Kidney epithelial cell (primary cell): ENCODE measurements at places on chromosomes 1 and 21. TPM values are rescaled to one million over a fixed set of nuclear protein-coding genes. Genes with fewer than 3 reads are reported as not detected.

AIM2 gene
- total RNA-seq, result not detected in 2 replicates

CFAP74 gene
- total RNA-seq, result not detected in 2 replicates

PPP2R5A gene
- total RNA-seq, result 23.6 and 24.0 TPM in 2 replicates

PLA2G5 gene
- total RNA-seq, result not detected in 2 replicates

TBX19 gene
- total RNA-seq, result 2.9 and 4.7 TPM in 2 replicates

ALG14 gene
- total RNA-seq, result 0.92 and 1.0 TPM in 2 replicates

HTR6 gene
- not detected in 2 replicates for total RNA-seq

DNA sequence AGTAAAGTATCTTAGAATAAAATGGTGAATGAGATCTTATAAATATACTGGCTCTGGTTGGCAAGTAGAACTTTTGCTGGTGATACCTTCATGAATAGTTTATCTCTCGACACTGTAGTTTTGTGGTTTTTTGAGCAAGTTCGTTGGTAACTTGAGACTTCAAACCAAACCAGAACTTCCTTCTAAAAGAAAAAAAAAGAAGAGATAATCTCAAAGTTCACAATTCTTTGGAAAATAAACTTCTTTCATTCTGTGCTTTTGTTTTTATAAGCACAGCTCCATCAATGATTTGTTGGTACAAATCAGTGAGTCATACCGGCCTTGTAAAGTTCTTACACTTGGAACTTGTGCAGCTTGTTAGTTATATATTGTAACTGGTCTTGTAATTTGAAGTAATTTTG lies 2.3 kb downstream of the HIPK1 start:
- DNase-seq, result no peak

DNA sequence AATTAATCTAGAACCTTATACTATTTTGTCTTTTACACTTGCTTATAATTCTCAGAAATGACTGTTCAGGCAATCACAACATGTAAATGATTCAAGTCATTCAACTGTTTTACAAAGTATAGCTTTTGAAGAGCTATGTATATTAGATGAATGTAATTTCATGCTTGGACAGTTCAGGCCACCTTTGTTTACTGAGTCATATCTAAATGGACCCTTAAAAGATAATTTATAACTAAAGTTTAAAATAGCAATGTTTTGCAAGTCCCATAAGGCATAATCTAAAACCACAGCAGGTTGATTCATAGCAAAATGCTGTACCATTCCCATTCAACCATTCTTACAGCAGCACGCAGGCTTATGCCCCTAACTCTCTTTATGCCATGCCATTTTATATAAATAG lies 64.8 kb downstream of the PIK3R3 start:
- no peak for DNase-seq

DNA sequence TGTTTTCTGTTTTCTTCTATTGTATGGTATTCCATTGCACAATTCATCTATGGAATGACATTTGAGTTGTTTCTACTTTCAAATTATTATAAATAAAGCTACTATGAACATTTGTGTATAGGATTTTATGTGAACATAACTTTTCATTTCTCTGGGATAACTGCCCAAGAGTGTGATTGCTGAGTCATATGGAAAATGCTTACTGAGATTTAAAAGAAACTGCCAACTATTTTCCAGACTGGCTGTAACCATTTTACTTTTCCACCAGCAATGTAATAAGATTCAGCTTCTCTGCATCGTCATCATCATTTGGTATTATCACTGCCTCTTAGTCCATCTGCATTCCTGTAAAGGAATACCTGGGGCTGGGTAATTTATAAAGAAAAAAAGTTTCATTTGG lies 779.6 kb upstream of the PRMT6 start:
- no peak for DNase-seq

GRCh38 chr1:42322577-42322976 lies 12.5 kb downstream of the FOXJ3 start:
- DNase-seq, result no peak

- DNase-seq, result peak; percentile 74
Measured at GRCh38 chr1:244302876-244303609, 148.7 kb downstream of the ADSS2 start.

DNA sequence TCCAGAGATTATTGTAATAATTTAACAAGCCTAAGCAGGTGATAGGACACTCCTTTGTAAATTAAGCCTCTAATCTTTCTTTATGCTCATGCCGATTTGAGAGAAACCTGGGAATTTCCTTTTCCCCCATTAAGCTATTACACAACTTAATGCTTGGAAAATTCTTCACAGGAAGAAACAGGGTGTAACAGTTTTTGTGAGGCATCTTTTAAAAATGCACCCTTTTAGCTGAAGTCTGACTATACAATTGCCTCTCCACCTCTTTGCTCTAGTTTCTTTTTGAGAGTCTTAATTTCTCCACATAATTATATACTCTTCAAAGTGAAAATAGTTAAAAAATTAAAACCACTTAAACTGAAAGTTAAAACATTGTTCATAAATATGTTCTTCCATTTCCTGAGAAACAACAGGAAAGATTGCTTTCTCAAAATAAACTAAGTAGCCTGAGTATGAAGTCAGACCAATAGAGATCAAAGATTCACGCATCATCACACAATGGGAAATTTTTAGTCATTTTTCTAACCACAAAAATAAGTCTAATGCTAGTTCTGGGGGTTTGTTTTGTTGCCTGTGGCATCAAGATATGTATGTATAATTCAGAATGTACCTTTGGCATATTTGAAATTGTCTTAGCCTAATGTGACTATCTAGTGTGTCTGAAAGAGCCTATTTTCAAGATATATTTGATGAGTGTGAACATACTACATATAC lies 34.7 kb downstream of the LRRC8D start:
- DNase-seq, result no peak

DNA sequence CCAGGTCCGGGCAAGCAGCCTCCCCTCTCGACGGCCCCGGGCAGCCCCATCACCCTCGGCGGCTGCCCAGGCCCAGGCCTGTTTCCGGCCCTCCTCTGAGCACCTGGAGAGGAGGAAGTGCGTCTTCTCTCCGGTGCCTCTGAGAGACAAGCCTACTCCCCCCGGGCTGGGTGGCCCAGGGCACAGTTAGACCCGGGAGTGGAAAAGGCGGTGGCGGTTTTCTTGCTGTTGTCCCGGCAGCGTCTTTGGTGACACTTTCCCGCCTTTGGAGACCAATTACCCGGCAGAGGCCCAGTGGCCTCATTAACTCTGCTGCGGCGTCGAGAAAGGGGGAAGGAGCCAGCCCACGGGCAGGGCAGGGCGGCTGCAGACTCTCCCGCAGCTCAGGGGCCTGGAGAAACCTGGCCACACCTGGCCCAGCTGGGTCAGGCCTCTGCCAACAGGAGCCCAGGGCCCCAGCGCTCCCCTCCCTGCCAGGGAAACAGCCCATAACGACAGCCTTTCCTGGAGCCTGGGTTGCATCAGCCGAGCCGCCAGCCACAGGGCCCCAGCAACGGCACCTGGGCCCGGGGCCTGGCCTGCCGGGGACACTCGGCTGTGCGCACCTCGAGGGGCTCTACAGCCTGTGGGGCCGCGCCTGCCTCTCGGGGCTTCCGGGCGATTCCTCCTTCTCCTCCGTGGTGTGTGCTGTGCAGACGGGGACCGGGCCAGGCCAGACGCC lies 28.4 kb upstream of the C1orf159 start:
- no peak for DNase-seq

GRCh38 chr1:12477936-12478611 lies 139.9 kb downstream of the DHRS3 start:
- peak; percentile 95 for DNase-seq

GRCh38 chr1:41277371-41277975 lies 35.4 kb upstream of the SCMH1 start:
- peak; percentile 16 for DNase-seq

DNA sequence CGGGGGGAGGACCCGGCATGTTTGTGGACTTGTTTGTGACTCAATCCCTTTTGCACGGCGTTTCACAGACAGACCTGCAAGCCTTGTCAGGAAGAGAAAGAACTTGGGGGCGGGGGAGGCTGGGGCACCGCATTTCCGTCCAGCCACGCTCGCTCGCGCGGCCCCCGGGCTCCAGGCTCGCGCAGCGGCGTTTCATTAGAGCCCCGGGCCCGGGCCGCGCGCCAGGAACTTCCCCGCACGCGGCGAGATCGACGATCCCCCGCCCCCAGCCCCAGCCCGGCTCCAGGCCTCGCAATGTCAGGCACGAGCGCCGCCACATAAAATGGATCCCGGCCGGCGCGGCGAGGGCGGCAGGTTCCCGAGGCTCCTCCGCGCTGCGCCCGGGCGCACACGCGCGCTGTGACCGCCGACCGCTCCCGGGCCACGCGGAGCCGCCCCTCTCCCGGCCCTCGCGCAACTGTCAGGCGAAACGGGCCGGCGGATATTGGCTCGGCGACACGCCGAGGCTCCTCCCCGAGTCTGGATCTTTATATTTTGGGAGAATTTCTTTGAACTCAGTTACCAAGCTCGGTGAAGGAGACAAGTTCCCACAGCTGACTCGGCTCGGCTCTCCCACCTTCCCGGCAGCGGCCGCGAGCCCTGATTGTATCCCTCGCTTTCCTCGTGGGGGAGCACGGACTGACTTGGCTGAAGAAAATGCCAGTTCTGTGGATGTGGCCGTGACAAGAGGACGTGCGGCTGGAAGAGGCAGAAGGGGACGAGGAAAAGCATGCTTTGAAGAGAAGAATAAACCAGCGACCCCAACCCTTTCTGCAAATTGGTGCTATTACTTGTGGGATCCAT lies at the start of gene KIF26B:
KIF26B (plus strand) TSS at position 557 of the 843 bp plus-strand sequence. CDS start 440 bp downstream, outside the sequence.
- no peak for DNase-seq

DNA sequence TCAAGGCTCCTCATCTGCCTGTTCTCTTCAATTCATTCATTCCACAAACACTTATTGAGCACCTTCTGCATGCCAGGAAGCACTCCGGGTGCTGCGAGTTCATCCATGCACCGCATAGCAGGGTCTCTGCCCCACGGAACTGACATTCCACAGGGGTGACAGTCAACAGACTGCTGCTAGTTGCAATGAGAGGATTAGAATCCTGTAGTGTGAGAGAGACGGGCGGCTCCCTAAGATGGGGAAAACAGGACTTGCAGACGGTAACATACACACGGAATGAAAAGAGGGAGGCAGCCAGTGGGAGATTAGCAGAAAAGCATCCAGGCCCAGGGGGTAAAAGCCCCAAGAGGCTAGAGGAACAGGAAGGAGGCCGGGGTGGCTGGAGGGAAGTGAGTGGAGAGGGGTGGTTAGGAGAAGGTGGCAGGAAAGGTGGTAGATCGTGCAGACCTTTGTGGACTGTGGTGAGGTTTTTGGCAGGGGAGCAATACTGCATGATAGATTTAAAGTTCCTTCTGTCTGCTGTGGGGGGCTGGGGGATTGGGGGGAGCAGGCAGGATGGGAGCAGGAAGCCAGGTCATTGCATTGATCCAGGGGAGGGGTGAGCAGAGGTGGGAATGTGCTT lies 6.6 kb downstream of the TNFRSF8 start:
- DNase-seq, result no peak

DNA sequence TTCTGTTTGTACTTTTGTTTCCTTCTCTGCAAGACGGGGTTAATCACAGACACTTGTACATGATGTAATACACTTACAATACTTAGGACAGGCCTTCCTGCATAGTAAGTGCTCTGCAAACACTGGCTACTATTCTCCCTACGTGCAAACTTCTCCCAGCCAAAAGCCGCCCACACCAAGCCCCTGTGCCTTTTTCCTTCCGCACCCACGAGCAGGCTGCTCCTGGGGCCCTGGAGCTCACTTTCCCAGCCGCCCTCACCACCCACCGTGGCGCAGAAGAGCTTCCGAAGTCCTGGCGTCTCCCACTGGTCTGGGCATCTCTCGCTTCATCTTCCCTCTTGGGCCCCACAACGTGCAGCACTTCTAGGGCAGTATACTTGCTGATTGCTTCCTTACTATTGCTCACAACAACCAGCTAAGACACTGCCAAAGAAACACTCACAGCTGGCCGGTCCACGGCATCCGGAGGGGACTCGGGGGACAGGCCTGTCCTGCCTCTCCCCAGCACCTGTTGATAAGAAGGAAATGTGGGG lies 22.5 kb upstream of the GPR157 start:
- no peak for DNase-seq

GRCh38 chr21:33296156-33296555 lies 28.6 kb upstream of the IFNAR1 start:
- DNase-seq, result no peak

- no peak for DNase-seq
Measured at GRCh38 chr21:34779860-34780259, 111.1 kb downstream of the CLIC6 start.

GRCh38 chr1:228013935-228014930 lies 7.4 kb downstream of the WNT3A start:
- DNase-seq, result no peak

DNA sequence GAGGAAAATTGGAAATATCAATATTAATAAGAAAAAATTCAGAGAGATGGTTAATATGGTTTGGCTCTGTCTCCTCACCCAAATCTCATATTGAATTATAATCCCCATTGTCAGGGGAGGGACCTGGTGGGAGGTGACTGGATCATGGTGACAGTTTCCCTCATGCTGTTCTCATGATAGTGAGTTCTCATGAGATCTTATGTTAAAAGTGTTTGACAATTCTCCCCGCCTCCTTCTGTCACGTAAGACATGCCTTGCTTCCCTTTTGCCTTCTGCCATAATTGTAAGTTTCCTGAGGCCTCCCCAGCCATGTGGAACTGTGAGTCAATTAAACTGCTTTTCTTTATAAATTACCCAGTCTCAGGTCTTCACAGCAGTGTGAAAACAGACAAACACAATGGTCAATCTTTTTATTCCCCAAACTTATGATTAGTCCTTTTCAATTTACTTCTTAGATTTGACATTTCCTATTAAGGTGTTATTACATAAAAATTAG lies 11.0 kb downstream of the EGLN1 start:
- DNase-seq, result no peak

DNA sequence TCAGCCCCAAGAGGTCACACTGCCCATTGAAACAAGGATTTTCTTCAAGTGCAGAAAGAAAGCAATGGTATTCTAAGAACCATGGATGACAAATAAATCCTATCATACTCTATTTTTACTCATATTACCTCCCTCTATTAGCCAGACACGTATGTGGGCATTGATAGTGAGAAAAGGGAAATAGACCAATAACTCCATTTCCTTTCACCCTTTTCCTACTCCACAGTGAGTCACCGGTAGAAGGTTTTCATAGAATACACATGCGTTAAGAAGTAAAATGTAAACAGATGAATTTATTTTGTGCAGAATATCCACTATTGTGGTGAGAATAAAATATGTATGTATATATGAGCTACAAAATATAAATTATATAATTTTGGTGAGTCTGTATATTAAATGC lies 568.9 kb upstream of the ADGRL4 start:
- no peak for DNase-seq

DNA sequence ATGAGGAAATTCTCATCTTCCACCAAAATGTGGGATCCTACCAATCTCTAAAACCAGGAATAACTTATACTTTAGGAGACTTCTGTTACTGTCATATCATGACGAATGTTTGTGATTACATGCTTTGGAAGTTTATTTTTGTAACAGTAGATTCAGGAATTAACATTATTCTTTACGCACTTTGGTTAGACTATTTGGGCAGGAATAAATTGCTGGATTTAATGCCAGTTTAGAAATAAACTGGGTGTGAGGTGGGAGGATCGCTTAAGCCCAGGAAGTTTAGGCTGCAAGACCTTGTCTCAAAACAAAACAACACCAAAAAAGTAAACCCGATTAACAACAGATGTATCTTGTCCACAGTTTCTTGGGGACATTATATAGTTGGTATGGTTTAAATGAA lies 52.1 kb downstream of the MIGA1 start:
- DNase-seq, result no peak
